ENCODE measurements at places on chromosomes 1 and 21. TPM values are rescaled to one million over a fixed set of nuclear protein-coding genes. Genes with fewer than 3 reads are reported as not detected.
A peak's percentile ranks its signal among the peaks of the same experiment; 100 is the strongest.

GRCh38 chr21:41251961-41252642 is 64.5 kb upstream of the FAM3B start:
- no peaks in the 10 kb centered on the region for H3K4me1 ChIP-seq
- no peak overlapping the region for H3K27ac ChIP-seq
- H3K36me3 ChIP-seq, result peaks cover 97% of the 10 kb centered on the region
- no peak for DNase-seq
- no peak overlapping the region for H3K4me3 ChIP-seq

DNA sequence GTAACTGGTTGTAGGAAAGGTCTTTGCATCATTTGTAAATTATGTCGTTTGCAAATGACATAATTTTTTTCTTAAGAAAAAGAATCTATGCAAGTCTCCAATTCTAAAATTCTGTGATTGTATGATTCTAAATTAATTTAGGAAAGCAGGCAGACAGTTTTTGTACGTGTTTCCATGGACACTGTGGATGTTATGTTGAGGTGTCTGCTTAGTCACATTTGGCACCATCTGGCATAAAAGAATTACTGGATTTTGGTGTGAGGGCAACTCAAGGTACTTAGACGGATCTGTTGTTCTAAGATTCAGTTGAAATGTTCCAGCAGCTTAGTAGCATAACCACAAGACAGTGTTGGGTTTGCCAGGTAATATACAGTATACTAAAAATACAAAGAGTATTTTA is 42.5 kb downstream of the C1orf21 start:
- no peaks in the 10 kb centered on the region for H3K36me3 ChIP-seq
- DNase-seq, result no peak
- H3K27me3 ChIP-seq, result no peaks in the 10 kb centered on the region

GRCh38 chr1:40770296-40771070 is 13.1 kb upstream of the KCNQ4 start:
- no peak overlapping the region for H3K27ac ChIP-seq
- no peak overlapping the region for H3K4me3 ChIP-seq
- no peaks in the 10 kb centered on the region for H3K27me3 ChIP-seq
- H3K4me1 ChIP-seq, result no peaks in the 10 kb centered on the region
- H3K36me3 ChIP-seq, result peaks cover 74% of the 10 kb centered on the region
- no peak for DNase-seq

DNA sequence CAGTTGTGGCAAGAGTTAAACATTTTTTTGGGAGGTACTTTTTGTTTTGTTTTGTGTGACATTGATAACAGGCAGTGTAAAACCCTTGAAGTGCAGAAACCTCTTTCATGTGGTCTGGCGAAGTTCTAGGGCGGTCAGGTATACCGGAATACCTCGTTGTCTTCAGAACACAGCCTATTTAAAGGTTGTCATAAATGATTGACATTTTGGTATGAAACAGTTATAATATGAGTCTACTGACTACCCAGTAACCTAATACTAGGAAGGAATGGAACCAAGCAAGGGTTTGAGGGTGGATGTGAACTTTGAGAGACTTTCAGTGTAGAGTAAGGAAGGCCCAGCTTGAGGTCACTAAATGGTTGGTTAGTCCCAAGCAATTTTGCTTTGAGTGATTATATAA is 40.5 kb downstream of the PATJ start:
- DNase-seq, result no peak
- H3K27ac ChIP-seq, result no peak overlapping the region
- peaks cover 5% of the 10 kb centered on the region for H3K4me1 ChIP-seq
- no peaks in the 10 kb centered on the region for H3K27me3 ChIP-seq

GRCh38 chr1:2229911-2230731 is 2.0 kb downstream of the SKI start:
- peaks cover 72% of the 10 kb centered on the region for H3K4me1 ChIP-seq
- peak; percentile 76 for DNase-seq
- H3K4me3 ChIP-seq, result peak overlapping the region; percentile 67
- H3K36me3 ChIP-seq, result no peaks in the 10 kb centered on the region
- peaks cover 4% of the 10 kb centered on the region for H3K27me3 ChIP-seq

The ARHGEF10L gene
- polyA plus RNA-seq, result 49.2 TPM

DNA sequence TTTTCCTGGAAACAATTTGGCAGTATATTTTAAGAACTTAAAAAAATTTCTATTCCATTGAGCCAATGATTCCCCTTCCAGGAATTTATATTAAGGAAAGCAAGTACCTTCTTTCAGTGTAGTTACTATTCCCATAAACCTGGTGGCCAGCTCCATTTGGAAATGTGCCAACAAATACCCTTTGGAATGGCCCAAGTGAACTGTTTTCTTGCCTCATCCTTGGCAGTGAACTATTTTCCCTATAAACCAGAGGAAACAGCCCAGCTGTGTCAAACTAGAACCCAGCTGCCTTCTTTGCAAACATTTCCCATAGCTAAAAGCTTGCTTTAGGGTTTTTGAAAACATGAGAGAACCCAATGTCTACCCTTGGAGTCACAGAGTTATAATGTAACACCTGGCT is 496.9 kb downstream of the NEGR1 start:
- DNase-seq, result peak; percentile 53
- no peaks in the 10 kb centered on the region for H3K36me3 ChIP-seq
- H3K27ac ChIP-seq, result no peak overlapping the region
- H3K27me3 ChIP-seq, result no peaks in the 10 kb centered on the region

The GRIK3 gene
- polyA plus RNA-seq, result 0.35 TPM

DNA sequence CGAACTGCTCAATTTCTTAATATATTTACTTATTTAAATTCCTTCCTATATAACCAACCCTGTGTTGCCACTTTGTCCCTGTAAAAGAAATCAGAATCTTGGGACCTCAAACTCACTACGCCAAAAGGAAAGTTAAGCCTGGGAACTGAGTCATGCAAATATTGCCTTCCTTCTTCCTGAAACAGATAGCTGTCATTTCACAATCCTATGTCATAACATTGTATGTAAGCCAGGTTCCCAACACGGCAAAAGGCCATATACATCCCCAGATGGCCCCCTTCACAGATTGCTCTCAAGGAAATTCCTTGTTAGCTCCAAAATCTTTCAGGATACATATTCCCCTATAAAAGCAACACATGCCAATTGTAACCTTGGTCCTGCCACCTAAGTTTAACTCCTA is 39.7 kb downstream of the C21orf91 start:
- H3K4me3 ChIP-seq, result no peak overlapping the region
- H3K27me3 ChIP-seq, result no peaks in the 10 kb centered on the region
- H3K27ac ChIP-seq, result no peak overlapping the region
- DNase-seq, result no peak

DNA sequence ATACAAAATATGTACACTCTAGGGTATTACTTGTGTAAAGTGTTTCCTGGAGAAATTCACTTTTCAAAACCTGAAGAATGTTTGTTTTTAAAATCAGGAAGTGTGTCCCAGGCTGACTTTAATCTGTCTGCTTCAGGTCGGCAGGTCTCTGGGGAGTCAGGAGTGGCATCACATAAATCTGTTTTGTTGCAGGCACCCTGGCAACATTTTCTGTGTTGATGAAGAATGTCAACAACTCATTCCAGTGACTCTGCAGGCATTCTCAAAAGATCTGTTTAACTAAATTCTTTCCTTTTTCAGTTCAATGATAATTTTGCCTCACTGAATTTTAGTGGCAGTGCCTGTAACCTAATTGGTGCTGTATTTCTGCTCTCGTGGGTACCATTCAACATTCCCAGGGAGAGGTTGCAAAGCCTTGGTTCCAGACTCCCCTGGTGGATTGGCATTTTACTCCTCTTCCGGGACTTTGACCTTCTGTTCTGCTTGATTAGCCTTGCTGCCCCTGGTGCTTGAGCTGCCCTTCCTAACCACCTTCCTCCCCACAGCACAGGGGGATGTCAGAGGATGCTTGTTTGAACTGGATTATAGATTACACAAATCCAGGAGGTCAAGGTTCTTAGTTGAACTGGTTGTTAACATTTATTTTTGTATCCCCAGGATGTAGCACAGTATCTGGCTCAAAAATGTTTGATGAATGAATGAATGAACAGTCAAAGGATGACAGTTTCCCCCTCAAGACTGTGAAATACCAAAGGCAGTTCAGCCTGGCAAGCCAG is 55.4 kb upstream of the LPGAT1 start:
- no peaks in the 10 kb centered on the region for H3K27me3 ChIP-seq
- H3K4me1 ChIP-seq, result no peaks in the 10 kb centered on the region
- H3K27ac ChIP-seq, result no peak overlapping the region

DNA sequence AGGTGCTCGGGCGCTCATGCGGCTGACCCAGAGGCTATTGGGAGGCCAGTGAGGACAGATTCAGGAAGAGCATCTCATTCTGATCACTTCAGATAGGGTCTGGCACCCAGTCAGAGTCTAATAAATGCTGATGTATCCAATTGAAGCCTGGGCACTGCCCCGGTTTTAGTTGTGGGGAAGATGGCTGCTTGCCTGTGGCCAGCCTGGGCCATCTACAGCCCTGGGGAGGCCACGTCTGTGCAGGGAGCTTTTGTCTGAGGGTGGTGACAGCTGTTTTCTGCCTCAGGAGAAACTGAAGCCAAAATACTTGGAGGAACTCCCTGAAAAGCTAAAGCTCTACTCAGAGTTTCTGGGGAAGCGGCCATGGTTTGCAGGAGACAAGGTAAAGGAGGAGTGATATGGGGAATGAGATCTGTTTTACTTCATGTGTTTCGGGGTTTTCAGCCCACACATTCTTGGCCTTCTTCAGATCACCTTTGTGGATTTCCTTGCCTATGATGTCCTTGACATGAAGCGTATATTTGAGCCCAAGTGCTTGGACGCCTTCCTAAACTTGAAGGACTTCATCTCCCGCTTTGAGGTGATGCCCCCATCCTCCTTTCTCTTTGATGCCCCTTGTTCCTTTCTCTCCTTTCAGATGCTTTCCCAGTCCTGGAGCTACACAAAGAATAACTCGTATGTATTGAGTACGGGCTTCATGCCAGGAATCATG is 2.8 kb downstream of the GSTM5 start:
- H3K27me3 ChIP-seq, result no peaks in the 10 kb centered on the region
- no peak overlapping the region for H3K4me3 ChIP-seq
- no peak overlapping the region for H3K27ac ChIP-seq
- H3K4me1 ChIP-seq, result peaks cover 4% of the 10 kb centered on the region
- peak; percentile 15 for DNase-seq
- H3K36me3 ChIP-seq, result no peaks in the 10 kb centered on the region

- H3K36me3 ChIP-seq, result no peaks in the 10 kb centered on the region
- H3K4me1 ChIP-seq, result peaks cover 87% of the 10 kb centered on the region
- peak overlapping the region; percentile 92 for H3K27ac ChIP-seq
- H3K4me3 ChIP-seq, result no peak overlapping the region
- H3K27me3 ChIP-seq, result no peaks in the 10 kb centered on the region
- DNase-seq, result peak; percentile 86
These were observed 17.2 kb downstream of the CASZ1 start for GRCh38 chr1:10779201-10779600.

The OR2G6 gene
- not detected for polyA plus RNA-seq

GRCh38 chr1:187226396-187226795 is 397.6 kb downstream of the PLA2G4A start:
- no peaks in the 10 kb centered on the region for H3K4me1 ChIP-seq
- H3K4me3 ChIP-seq, result no peak overlapping the region
- no peaks in the 10 kb centered on the region for H3K27me3 ChIP-seq
- no peaks in the 10 kb centered on the region for H3K36me3 ChIP-seq

The PBX1 gene
- polyA plus RNA-seq, result 11.0 TPM

GRCh38 chr1:44244986-44245385 is 31.7 kb downstream of the DMAP1 start:
- no peak overlapping the region for H3K27ac ChIP-seq
- peaks cover 14% of the 10 kb centered on the region for H3K4me1 ChIP-seq
- H3K27me3 ChIP-seq, result no peaks in the 10 kb centered on the region
- no peak overlapping the region for H3K4me3 ChIP-seq

DNA sequence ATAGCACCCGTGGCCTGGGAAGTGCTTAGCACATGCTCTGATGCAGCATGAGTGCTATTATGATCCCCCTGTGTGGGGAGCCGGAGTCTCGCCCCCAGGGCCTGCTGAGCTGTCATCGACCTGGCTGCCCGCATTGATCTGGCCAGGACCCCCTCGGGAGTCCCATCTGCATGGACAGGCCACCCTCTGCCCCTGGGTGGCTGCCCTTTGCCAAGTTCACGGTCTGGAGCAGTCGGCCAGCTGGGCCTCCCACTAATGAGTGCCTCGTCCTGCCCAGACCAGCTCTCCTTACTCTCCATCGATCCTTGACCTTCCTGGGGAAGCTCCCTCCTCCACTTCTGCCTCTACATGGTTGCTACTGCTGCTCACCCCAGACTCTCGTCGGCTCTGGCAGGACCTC is 121.8 kb upstream of the RUNX3 start:
- no peaks in the 10 kb centered on the region for H3K36me3 ChIP-seq
- H3K27ac ChIP-seq, result no peak overlapping the region
- H3K27me3 ChIP-seq, result peaks cover 59% of the 10 kb centered on the region
- no peaks in the 10 kb centered on the region for H3K4me1 ChIP-seq
